ENCODE measurements at places on chromosomes 3 and 15.

DNA sequence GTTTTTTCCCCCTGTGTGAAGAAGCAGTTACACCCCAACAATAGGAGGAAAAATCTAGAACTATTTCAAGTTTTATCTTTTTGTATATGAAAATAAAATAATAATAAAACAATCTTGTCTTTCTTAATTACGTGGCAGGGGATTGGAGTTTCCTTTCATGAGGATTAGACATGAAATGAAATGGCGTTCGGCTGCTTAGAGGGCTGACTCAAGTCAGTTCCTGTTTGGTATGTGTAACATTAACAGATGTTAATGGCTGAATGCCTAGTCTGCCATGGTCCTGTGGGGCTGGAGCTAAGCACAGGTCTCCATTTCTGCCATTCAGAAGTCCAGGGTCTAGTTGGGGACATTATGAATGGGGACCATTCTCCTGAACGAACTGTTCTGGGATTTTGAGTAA lies 3.1 kb upstream of the EXOG start:
- DNase-seq, result no peak

DNA sequence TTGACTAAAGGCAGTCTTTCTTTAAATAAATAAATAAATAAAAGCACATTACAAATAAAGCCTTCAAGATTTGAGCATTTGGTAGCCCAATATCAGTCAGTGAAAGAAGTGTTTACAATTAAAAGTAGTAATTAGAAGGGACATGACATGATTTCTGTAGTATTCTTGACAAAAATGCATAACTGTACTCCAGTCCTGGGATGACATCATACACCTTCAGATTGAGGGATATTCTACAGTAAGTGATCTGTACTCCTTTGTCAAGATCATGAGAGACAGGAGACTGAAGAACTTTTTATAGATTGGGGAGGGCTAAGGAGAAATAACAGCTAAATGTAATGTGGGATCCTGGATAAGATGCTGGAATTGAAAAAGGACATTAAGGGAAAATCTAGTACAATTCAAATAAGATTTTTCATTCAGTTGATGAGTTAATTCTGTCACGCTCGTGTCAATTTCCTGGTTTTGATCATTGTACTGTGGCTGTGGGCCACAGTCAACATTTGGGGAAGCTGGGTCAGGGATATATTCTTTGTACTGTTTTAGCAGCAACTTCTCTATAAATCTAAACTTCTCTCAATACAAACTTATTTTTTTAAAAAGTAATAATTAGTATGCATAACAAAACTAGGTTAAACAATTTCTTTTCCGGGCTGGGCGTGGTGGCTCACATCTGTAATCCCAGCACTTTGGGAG lies 314.8 kb downstream of the PTPRG start:
- DNase-seq, result no peak

GRCh38 chr3:36433511-36433910 lies 53.2 kb downstream of the STAC start:
- no peak for DNase-seq

GRCh38 chr15:58043192-58043903 lies 22.2 kb downstream of the ALDH1A2 start:
- DNase-seq, result no peak

- no peak for DNase-seq
These were observed 417.4 kb upstream of the ATP11B start for GRCh38 chr3:182375916-182376315.

DNA sequence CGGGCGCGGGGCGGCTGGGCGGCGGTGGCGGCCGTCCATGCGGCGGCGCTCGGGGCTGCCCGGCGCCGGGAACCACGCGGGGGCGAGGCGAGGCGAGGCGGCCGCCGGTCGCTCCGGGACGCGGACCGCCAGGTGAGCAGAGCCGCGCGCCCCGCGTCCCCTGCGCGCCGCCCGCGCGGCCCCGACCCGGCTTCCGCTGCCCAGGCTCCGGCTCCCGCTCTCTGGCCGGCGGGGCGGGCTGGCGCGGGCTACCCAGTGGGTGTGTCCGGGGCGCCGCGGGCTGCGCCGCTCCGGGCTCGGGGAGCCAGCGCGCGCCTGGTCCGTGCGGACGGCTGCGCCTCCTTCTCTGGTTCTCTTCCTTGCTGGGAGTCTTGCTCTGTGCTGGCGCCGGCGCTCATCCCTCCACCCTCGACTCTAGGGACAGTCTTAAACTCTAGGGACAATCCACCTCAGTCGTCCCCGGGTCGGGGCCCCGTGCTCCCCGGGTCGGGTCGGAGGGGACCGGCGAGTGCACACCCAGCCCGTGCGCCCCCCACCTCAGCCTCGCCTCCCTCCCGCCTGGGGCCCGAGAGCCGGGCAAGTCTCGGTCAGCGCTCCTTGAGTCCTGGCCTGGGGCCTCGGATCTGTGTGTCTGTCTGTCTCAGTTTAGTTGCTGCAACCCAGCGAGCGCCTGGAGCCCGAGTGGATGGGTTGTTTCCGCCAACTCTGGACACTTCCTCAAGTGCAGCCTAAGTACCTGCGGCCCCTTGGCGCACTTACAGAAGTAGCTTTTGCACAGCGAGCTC lies 488 bp downstream of the THSD4 start:
- DNase-seq, result no peak

All from CD4-positive, alpha-beta T cell treated with Interleukin-15 for 1 hour (primary cell).